SK-N-SH (cell line): ENCODE measurements at places on chromosomes 13 and 19. TPM values are rescaled to one million over a fixed set of nuclear protein-coding genes. Genes with fewer than 3 reads are reported as not detected.

DNA sequence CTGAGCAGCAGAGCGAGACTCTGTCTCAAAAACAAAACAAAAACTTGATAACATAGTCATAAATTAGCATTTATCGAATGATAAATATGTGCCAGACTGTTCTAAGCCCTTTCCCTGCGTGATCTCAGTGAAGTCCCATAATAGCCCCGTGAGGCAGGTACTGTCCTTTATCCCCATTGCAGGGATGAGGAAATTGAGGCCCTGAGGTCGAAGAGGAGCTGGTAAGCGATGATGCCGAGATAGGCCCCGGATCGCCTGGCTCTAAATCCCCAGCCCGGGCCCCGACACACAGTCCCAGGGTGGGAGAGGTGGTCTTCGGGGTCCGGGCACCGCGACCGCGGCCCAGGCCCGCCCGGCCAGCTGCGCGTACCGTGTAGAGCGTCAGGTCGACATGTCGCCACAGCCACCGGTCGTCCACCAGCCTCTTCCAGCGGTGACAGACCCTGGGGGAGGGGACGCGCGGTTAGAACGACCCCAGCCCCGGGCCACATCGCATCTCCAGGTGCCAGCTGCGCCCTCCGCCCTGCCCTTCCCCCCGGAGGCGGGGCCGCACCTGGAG, 625 bp downstream of the FBXL12 start:
- DNase-seq, result no peak

- no peak for DNase-seq
Measured at GRCh38 chr19:36686365-36687213, 823 bp upstream of the ZNF567 start.

The LYPD3 gene
- 3.4 and 4.2 TPM in 2 replicates for polyA plus RNA-seq

The PBX4 gene
- polyA plus RNA-seq, result 5.1 and 6.4 TPM in 2 replicates

GRCh38 chr13:30234619-30235162, 72.7 kb downstream of the KATNAL1 start:
- no peak for DNase-seq

DNA sequence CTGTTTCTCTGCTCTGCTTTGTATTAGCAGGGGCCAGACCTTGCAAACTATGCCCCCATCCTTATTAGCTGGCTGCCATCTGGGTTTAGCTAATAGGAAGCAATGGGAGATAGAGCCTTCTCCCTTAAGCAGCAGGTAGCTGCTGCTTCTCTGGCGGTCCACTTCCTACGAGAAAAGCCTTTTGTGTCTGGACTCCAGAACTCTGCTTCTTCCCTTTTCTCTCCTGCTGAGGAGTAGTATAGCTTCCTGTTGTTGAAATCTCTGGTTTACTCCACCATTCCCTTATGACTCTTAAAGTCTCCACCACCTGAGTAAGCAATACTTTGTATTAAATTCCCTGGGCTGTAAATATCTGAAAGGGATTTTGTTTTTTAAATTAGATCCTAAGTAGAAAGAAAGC, 147.1 kb downstream of the DNAJC15 start:
- no peak for DNase-seq

The ZNF552 gene
- polyA plus RNA-seq, result 3.2 and 4.4 TPM in 2 replicates

GRCh38 chr13:70593716-70594115, 485.5 kb upstream of the KLHL1 start:
- DNase-seq, result no peak

GRCh38 chr13:79492918-79493594, 12.1 kb downstream of the NDFIP2 start:
- no peak for DNase-seq

DNA sequence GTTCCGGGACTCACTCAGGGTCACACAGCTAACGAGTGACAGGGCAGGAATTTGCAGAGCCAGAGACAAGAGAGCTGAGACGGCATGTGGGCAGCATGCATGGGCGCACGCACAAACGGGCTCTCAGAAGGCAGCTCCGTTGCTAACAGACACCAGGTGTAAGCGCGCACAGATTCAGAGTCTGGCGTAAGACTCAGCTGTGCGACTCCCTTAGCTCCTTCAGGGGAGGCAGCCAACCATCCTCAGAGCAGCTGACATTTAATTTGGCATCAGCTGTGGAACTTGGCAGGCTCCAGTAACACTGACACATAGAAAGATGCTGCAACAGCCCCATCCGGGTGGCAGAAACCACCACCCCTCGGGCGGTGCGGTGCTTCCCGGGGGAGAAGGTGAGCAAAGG, 7.5 kb upstream of the TM6SF2 start:
- no peak for DNase-seq

DNA sequence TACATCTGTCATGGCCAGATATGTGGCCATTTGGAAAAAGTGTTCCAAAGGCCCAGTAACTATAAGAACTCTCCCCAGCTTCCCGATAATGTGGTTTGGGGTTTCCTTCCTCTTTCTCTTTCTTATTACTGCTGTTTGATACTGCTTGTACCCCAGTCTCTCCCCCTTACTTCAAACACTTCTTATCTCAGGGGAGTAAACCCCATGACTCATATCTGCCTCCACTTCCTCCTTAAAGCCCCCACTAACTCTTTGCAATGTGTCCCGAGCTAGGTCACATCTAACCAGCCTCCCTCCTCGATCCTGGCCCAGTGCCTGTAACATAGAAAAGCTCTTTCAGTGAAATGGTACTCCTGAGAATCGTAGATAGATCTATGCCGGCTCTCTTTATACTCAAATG, 82.4 kb upstream of the STARD13 start:
- no peak for DNase-seq

DNA sequence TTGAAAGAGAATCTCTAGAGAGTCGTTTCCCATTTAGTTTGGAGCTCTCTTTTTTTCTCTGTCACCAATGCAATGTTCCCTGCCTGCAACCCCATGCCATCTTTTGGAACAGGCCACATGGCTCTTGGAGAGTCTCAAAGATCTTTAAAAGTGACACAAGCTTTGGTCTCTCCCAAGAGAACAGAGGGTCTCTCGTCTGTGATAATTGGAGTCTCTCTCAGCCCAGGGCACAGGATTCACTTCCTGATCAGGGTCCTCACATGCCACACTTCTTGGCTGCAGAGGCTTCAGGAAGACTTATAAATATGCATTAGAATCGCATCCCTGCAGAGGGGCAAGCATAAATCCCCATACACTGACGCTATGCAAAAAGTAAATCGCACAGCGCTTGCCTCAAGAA, 240.5 kb downstream of the IRS2 start:
- no peak for DNase-seq

DNA sequence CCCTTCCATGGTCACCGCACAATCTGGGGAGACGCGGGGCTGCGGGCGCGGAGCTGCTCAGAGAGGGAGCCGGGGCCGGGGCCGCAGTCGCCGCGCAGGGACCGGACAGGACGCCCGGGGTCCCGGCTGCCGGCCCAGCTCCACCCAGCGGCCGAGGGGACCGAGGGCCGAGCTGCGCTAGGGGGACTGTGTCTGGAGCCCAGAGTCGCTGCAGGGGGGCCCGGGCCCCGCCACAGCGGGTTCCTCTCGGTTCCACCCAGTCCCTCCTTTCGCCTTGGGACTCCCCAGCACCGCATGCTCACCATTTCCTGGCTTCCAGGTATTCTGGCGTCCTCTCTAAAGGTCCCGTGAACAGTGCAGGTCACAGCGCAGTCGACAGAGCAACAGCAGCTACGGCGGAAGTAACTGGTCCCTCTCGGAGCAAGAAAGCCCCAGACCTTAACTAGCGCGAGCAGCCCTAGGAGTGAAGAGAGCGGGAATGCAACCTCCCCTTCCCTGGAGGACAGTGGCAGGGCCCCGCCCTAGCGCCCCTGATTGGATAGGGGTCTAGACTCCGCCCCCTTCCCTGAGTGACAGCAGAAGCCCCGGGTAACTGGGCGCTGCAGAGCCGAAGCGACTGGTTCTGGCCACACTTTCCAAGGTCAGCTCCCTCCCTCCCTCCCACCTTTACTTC, at the start of gene ZNF878:
TSS of gene ZNF878 (minus strand) at position 465 of the 673 bp plus-strand sequence. CDS start at position 305, 160 bp downstream.
- DNase-seq, result peak; percentile 96

GRCh38 chr13:93800342-93800741, 573.7 kb downstream of the GPC6 start:
- DNase-seq, result no peak

DNA sequence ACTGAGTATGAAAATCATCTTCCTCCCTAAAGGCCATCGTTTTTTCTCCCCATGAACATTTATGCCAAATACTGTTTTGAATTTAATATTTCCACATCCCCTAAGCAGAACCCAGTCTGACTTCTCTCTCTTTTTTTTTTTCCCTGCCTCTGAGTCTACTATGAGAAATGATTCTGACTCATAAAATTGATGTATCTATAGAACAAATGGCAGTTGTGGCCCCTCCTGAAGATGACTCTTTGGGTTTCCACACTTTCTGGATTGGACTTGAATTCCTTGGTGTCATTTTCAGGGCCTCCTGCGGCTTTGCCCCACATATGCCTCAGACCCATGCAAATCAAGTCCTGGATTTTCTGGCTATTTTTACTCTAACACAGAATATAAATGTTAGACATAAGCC, 22.7 kb upstream of the NAXD start:
- DNase-seq, result no peak

The CEACAM7 gene
- polyA plus RNA-seq, result not detected in 2 replicates

The MEIOSIN gene
- 0.03 and 0.06 TPM in 2 replicates for polyA plus RNA-seq

DNA sequence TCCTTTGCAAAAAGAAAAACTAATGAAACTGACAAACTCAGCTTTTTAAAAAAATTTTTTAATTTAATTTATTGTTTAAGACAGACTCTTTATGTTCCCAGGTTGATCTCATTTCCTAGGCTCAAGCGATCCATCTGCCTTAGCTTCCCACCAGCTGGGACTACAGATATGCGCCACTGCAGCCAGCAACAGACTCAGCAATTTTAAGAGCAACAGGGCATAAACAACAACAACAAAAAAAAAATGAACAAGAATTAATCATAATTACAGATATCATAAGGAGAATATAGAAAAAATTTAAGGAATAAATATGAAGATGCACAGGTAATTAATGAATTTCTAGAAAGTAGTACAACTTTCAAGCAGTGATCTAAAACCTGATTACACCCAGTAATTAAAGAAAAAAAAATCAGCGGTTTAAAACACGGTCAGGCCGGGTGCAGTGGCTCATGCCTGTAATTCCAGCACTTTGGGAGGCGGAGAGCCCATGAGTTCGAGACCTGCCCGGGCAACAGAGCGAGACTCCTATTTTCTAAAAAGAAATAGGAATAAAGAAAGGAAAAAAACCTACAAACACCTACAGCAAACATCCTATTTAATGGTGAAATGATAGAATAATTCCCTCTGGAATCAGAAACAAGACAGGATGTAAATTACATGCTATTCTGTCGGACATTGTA, 1.4 kb downstream of the ZNF699 start:
- DNase-seq, result no peak

DNA sequence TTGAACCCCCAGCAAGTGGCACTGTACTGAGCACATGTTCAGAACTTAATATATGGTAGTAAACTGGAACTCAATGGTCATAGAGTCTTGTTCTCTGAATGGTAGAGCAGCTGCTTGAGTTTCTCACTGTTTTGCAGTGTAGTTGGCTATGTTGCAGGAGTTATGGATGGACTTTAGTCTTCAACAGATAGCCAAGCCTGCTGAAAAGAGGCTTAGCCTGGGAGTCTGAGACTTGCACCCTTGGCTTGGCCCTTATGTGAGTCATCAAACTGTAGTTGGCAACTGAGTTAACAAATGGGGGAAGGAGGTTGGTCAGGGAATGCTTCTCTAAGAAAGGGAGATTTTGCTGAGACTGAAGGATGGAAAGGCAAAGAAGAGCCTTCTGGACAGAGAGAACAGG, 62.5 kb downstream of the C13orf42 start:
- no peak for DNase-seq

DNA sequence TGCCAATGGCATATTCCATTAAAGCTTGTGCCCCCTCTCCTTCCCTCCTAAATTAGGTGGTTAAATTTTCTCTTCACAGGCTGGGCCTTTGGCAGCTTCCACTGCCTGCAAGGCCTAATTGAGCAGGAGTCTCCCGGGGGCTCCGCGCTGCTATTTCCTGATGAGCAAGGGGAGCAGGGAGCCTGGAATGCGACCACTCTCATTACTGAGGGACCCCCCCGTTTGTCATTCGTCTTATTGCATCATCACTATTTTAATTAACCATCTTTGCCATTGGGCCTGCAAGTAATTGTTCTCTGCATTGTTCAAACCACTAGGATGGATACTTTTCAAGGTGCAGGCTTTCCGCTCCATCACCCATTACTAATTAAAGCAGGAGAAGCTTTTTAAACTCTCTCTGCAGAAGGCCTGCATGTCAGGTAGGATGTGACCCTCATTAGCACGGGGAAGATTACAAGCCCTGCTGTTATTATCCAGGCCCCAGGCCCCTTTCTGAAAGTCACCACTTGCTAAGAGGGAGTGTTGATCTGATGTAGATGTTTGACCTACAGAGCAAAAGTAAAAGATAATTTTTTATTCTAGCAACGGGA, 142.3 kb downstream of the OXGR1 start:
- DNase-seq, result no peak

GRCh38 chr19:2591537-2592291, 110.8 kb downstream of the GNG7 start:
- DNase-seq, result no peak

DNA sequence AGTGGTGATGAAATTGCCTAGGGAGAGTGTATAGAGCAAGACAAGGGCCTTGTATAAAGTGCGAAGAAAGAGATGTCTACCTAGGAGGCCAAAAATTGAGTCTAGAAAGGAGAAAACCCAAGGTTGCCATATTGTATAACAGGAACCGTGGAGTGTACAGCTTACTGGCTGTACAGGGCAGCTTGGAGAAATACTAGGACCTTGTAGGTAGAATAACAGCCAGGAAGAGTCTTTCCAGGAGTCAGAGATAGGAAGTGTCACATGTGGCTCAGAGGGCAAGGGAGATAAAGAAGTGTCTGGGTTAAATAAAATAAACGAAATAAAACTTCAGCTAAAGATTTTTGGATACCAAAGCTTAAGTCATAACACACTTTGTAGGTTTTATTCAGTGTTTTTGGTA, 12.4 kb downstream of the CDK8 start:
- no peak for DNase-seq

The HSPB6 gene
- 0.10 and 0.43 TPM in 2 replicates for polyA plus RNA-seq

The ECSIT gene
- polyA plus RNA-seq, result 35.6 and 43.8 TPM in 2 replicates

DNA sequence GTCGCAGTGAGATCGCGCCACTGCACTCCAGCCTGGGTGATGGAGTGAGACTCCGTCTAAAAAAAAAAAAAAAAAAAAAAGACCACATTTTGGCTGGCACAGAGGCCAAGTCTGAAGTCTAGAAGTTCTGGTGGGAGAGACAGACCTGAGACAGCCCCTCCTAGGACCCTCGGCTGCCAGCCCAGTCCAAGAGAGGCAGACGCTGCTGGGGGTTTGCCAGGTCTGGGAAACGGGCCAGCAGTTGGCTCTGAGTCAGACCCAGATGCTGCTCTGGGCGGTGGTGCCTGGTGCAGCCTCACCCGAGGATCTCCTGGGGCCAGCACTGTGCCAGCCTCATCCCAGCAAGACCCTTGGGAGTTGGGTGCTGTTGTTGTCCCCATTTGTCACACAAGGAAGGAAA, 5.8 kb downstream of the FCHO1 start:
- DNase-seq, result peak; percentile 76
